Upper lobe of left lung (tissue), 6 donors: ENCODE measurements at places on chromosomes 4 and X. TPM values are rescaled to one million over a fixed set of nuclear protein-coding genes. Genes with fewer than 3 reads are reported as not detected.

DNA sequence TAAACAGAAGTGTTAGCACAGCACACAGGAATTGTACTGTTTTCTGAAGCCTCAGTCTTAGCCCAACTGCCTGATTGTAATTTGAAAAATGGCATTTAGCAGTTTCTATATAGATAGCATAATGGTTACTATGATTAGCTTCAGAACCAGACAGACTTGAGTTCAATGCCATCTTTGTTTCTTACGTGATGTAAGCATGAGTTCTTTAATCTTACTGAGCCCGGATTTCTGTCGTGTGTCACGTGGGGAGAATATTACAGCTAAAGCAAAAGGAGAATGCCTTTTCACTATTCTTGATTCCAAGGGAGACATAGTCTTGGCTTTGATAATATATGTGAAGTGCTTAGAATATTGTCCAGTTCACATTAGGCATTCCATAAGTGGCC lies 407.3 kb downstream of the STIM2 start:
- H3K27me3 ChIP-seq = no peaks in the 10 kb centered on the region
- no peaks in the 10 kb centered on the region for H3K4me1 ChIP-seq
- no peak overlapping the region for H3K4me3 ChIP-seq
- no peak for DNase-seq
- no peak overlapping the region for H3K27ac ChIP-seq
- H3K36me3 ChIP-seq = no peaks in the 10 kb centered on the region

GRCh38 chr4:164606478-164606877 lies 147.5 kb upstream of the SMIM31 start:
- H3K36me3 ChIP-seq = no peaks in the 10 kb centered on the region
- no peak overlapping the region for H3K27ac ChIP-seq
- no peaks in the 10 kb centered on the region for H3K27me3 ChIP-seq
- DNase-seq = no peak

DNA sequence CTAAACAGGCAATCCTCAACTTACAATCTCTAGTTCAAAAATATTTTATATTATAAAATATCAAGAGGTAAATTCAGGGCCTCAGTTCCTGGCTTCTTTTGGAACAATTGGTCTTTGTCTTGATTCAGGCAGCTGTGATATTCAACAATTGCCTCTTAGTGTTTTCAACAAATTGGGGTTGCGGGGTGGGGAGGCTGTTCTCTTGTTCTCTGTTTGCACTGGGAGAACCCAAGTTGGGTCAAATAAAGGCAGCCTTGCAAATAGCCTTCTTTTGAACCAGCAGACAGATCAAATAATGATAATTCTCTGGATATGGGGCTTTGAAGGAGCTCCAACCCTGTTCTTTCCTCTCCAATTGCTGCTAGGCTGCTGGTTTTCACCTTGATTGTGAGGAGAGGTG lies 142.5 kb downstream of the COL4A5 start:
- no peaks in the 10 kb centered on the region for H3K27me3 ChIP-seq
- H3K4me1 ChIP-seq = no peaks in the 10 kb centered on the region

DNA sequence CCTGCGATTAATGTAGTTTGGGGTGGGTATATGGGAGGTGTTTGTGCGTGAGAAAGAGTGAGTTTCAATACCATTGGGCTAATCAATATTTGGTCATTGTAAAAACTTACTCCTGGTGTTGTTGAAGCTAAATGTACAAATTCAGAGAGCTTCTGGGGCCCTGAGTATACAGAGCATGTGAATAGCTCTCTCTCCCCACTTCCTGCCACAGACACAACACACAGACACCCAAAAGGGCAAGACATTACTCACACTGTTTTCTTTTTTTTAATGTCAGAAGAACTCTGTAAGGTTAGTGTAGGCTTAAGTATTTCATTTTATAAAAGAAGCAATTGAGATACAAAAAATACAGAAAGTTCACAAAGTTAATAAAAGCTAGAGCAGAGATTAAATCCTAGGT lies 151.3 kb upstream of the KCNIP4 start:
- no peak overlapping the region for H3K4me3 ChIP-seq
- no peak overlapping the region for H3K27ac ChIP-seq
- no peaks in the 10 kb centered on the region for H3K36me3 ChIP-seq
- no peaks in the 10 kb centered on the region for H3K27me3 ChIP-seq

DNA sequence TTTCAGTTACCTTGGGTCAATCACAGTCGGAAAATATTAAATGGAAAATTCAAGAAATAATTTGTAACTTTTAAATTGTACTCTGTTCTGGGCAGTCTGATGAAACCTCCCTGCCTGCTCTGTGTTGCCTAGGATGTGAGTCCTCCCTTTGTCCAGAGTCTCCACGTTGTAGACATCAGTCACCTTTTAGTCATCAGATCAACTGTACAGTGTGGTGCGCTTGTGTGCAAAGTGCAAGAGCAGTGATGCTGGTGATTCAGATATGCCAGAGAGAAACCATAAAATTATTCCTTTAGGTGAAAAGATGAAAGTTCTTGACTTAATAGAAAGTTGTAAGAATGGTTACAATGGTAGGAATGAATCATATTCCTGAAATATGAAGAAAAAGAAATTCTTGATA lies 1.4 kb downstream of the SPATA4 start:
- no peak overlapping the region for H3K4me3 ChIP-seq
- peaks cover 3% of the 10 kb centered on the region for H3K4me1 ChIP-seq
- no peak for DNase-seq
- no peaks in the 10 kb centered on the region for H3K36me3 ChIP-seq
- no peak overlapping the region for H3K27ac ChIP-seq

The ZNF157 gene
- total RNA-seq = 0.15 TPM

GRCh38 chr4:24559889-24560288 lies 24.5 kb downstream of the DHX15 start:
- peaks cover 11% of the 10 kb centered on the region for H3K4me1 ChIP-seq
- H3K27me3 ChIP-seq = no peaks in the 10 kb centered on the region
- DNase-seq = no peak
- no peak overlapping the region for H3K4me3 ChIP-seq

DNA sequence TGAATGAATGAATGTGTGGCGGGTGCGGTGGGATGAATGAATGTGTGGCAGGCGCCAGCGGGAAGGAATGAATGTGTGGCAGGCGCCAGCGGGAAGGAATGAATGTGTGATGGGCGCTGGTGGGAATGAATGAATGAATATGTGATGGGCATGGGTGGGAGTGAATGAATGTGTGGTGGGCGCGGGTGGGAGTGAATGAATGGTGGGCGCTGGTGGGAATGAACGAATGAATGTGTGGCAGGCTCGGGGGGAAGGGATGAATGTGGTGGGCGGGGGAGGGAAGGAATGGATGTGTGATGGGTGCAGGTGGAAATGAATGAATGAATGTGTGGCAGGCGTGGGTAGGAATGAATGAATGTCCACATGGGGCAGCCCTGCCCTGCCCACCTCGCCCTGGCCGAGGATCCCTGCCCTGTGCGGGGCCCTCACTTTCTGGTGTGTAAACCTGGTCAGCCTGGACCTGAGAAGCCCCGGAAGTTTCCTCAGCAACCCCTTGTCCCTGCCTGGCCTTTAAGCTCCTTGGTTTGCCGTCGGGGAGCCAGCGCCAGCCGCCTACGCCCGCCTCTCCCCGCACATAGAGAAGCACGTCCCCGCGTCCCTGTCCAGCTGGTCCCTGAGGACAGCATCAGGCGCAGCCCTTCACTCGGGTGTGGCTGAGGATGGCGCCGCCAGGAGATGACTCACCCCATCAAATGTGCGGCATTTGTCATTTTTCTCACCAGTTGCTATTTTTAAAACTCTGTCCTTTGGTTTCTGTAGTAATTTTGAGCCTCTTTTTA lies 112.8 kb upstream of the LRPAP1 start:
- no peak overlapping the region for H3K27ac ChIP-seq
- H3K4me3 ChIP-seq = no peak overlapping the region
- H3K27me3 ChIP-seq = no peaks in the 10 kb centered on the region
- H3K36me3 ChIP-seq = no peaks in the 10 kb centered on the region
- H3K4me1 ChIP-seq = no peaks in the 10 kb centered on the region
- peak; percentile 75 for DNase-seq

DNA sequence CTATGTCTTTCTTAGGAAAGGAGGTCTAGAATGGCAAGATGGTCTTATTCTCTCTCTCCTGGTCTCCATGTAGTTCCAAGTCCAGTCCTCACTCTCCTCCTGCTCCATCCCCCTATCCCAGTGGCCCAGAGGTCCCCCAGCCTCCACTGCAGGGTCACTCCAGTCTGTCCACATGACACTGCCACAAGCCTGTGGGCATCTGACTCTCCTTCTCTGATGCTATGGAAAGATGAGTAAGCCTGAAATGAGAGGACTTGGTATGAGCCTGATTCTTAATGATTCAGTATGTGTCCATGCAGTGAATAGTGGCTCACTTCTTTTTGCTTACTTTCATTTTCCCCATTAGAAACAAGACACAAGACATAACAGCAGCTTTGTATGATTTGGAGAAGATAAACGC lies 516.8 kb upstream of the ADGRL3 start:
- DNase-seq = no peak
- H3K4me3 ChIP-seq = no peak overlapping the region
- no peak overlapping the region for H3K27ac ChIP-seq
- no peaks in the 10 kb centered on the region for H3K27me3 ChIP-seq
- no peaks in the 10 kb centered on the region for H3K36me3 ChIP-seq

GRCh38 chrX:151765026-151765425 lies 30.5 kb downstream of the CNGA2 start:
- H3K4me1 ChIP-seq = no peaks in the 10 kb centered on the region
- no peak overlapping the region for H3K4me3 ChIP-seq
- no peak overlapping the region for H3K27ac ChIP-seq
- no peaks in the 10 kb centered on the region for H3K27me3 ChIP-seq
- DNase-seq = no peak

DNA sequence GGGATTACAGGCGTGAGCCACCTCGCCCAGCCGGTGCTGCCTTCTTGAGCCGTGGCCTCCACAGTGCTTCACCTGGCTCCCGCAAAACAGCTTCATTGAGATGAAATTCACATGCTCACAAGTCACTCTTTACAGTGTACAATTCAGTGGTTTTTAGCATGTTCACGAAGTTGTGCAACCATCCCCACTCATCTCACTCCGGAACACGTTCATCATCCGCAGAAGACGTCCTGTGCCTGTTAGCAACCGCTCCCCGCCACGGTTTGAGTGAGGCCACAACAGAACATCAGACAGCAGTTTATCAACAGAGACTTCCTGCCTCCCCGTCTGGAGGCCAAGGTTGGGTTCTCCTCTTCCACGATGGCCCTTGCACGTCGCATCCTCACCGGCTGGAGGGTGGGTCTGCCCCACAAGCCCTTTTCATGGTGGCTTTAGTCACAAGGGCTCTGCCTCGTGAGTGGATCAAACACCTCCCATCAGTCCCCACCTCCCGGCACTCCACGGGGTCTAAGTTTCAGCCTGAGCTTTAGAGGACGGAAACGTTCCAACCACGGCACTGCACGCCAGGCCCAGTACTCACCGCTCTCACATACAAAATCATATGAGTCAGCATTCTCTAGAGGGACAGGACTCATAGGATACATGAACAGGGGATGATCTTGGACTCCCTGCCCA lies 29.6 kb upstream of the SPON2 start:
- H3K36me3 ChIP-seq = no peaks in the 10 kb centered on the region

The EXOC1L gene
- total RNA-seq = not detected

- H3K27me3 ChIP-seq = no peaks in the 10 kb centered on the region
- no peak for DNase-seq
- no peak overlapping the region for H3K27ac ChIP-seq
Observed at GRCh38 chrX:46251755-46252154, 293.5 kb downstream of the ZNF674 start.

DNA sequence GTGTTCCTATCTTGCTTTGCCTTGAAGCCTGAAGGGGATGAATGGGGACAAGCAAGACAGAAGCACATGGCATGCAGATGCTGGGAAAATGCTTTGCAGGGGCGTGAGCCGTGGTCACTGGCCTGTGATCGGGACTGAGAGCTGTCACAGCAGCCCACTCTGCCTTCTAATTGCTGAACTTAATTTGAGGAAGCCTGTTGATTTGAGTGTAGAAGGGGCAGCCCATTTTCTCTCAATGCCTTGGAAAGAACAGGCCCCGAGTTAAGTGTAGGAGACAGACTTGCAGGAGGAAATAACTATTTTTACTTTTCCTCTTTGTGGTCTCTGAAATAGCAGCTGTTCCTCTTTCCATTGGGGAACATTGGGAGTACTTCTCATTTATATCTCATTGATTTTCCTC lies 26.1 kb upstream of the TBC1D1 start:
- H3K27me3 ChIP-seq = no peaks in the 10 kb centered on the region
- peak; percentile 24 for DNase-seq
- H3K36me3 ChIP-seq = no peaks in the 10 kb centered on the region
- no peak overlapping the region for H3K4me3 ChIP-seq
- peak overlapping the region; percentile 42 for H3K27ac ChIP-seq

The SYP gene
- total RNA-seq = 4.0 TPM

DNA sequence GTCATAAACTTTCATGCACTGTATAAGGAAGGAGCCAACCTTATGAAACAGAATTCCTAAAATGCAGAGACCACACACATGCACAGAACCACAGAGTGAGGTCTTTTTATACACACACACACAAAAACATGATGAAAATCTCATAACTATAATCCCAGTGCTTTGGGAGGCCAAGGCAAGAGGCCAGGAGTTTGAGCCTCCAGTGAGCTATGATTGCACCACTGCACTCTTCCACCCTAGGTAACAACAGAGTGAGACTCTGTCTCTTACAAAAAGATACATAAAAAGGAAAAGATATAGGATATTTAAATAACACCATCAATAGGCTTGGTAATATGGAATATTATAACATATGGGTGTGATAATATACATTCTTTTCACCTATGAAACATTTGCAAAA lies 10.6 kb downstream of the FGA start:
- no peak overlapping the region for H3K4me3 ChIP-seq
- no peaks in the 10 kb centered on the region for H3K36me3 ChIP-seq

DNA sequence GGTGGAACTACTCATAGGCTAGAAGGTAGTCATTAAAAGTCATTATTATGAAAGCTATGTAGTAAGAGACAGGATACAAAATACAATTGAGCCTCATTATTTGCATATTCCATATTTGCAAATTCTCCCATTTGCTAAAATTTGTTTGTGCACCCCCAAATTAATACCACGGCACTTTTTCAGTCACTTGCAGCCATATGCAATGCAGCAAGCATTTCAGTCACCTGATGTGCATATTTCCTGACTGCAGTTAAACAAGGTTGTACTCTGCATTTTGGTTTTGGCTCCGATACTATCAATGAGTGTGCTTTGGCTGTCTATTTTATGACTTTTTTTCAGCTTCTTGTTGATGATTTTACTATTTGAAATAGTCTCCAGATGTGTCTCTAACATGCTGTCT lies 62.9 kb downstream of the ZNF330 start:
- no peak overlapping the region for H3K4me3 ChIP-seq
- DNase-seq = no peak
- H3K4me1 ChIP-seq = no peaks in the 10 kb centered on the region

The P2RY4 gene
- total RNA-seq = 0.89 TPM
